T-helper 22 cell (primary cell): ENCODE measurements at places on chromosomes 1 and 21.
A peak's percentile ranks its signal among the peaks of the same experiment; 100 is the strongest.

- DNase-seq, result no peak
These were observed 6.2 kb upstream of the FAM76A start for GRCh38 chr1:27719286-27720251.

- DNase-seq, result no peak
These were observed 50.3 kb downstream of the PTBP2 start for GRCh38 chr1:96771847-96772246.

DNA sequence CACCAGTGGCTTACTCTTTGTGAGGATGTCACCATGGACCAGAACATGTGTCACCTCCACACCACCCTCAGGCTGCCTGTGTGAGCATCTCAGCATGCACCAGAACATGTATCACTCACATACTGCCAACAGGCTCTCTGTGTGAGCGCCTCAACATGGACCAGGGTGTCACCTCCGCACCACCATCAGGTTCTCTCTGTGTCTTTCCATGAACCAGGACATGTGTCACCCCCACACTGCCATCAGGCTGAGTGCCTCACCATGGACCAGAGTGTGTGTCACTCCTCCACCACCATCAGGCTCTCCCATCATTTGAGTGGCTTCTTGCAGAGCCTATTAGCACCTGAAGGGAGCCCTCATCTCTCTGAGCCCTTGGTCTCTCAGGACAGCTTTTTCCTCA, 125.2 kb downstream of the ZNF648 start:
- no peak for DNase-seq

- no peak for DNase-seq
These were observed 1366.2 kb downstream of the PLA2G4A start for GRCh38 chr1:188194916-188195315.

- DNase-seq, result no peak
These were observed 56.2 kb upstream of the RASAL2 start for GRCh38 chr1:178037510-178038253.

- DNase-seq, result peak; percentile 16
These were observed 36.3 kb upstream of the IL10 start for GRCh38 chr1:206808615-206809014.

GRCh38 chr21:38837806-38838461, 32.2 kb downstream of the ETS2 start:
- DNase-seq, result no peak

DNA sequence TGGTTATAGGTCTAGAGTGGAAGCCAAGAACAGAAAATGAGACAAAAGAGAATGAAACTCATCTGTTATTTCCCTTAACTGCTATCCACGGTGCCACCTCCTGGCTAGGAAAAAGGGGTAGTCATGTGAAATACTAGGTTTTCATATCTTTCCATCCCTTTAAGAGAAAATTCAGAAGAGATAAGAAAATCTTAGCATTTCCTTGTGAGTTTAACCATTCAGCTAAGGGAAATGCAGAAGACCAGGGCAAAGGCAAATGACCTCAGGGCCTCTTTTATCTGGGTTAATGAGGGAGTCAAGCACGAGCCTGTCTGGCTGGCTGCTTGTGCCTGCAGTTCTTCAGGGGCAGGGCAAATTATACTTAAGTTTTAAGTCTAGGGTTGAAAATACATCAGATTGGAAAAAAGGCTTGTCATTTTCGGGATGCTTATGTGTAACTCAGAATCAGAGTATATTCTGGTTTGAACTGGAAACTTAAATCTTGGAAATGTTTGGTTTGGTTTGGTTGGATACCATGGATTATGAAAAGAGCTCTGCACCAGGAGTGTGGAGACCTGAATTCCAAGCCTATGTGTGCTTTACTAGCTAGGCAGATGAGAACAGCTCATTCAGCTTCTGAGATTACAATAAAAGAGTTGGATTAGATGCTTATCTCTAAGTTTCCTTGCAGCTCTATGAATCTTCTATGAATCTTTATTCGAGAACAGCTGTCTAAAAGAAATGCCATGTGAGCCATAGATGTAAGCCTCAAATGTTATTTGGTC, 19.9 kb downstream of the NIBAN1 start:
- DNase-seq, result no peak
